ENCODE measurements at places on chromosomes 16 and 17. TPM values are rescaled to one million over a fixed set of nuclear protein-coding genes. Genes with fewer than 3 reads are reported as not detected.
A peak's percentile ranks its signal among the peaks of the same experiment; 100 is the strongest.

SLC5A10 gene
- not detected for total RNA-seq

ZNF276 gene
- total RNA-seq = 19.8 TPM

KRTAP17-1 gene
- not detected for total RNA-seq

IRX5 gene
- total RNA-seq = 12.7 TPM

TAC4 gene
- total RNA-seq = not detected

MYH8 gene
- total RNA-seq = 853 TPM

NACA2 gene
- total RNA-seq = not detected

ZNF624 gene
- total RNA-seq = 5.2 TPM

SLC16A11 gene
- not detected for total RNA-seq

DCUN1D3 gene
- 18.8 TPM for total RNA-seq

TSPOAP1 gene
- total RNA-seq = not detected

GDPD3 gene
- total RNA-seq = 0.24 TPM

DNA sequence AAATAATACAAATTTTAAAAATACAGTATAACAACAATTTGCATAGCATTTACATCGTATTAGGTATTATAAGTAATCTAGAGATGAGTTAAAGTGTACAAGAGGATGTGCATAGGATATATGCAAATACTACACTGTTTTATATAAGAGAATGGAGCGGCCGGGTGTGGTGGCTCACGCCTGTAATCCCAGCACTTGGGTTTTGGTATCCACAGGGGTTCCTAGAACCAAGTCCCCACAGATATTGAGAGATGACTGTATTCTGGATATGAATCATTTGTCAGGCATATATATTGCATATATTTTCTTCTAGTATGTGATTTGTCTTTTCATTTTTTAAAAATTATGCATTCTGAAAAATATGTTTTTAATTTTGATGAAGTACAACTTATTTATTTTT, 77.5 kb upstream of the MSI2 start:
- no peak for DNase-seq

DNA sequence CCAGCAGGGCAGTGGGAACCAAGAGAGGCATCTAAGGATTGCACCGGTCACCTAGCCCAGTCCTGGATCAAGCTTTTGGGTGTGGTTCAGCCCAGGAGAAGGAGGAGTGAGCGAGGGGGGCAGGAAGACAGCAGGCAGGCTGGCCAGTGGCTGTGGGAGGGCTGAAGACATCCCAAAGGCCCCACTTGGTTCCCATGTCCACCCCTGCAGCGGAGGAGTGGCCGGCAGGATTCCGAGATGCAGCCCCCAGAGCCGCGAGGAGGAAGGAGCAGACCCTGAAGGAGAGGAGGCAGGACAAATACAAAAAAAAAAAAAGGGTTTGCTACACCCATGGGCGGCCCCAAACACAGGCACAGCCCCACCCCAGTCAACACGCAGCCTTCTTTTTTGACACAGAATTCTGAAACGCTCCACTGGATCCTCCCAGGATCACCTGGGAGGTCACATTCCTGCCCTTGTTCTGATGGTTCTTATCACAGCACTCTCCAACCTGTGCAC, 1.1 kb upstream of the SLC47A2 start:
- DNase-seq = no peak

GRCh38 chr16:81697616-81698309, 81.3 kb upstream of the PLCG2 start:
- DNase-seq = no peak

GRCh38 chr16:24367186-24367710, 111.1 kb downstream of the CACNG3 start:
- no peak for DNase-seq

DNA sequence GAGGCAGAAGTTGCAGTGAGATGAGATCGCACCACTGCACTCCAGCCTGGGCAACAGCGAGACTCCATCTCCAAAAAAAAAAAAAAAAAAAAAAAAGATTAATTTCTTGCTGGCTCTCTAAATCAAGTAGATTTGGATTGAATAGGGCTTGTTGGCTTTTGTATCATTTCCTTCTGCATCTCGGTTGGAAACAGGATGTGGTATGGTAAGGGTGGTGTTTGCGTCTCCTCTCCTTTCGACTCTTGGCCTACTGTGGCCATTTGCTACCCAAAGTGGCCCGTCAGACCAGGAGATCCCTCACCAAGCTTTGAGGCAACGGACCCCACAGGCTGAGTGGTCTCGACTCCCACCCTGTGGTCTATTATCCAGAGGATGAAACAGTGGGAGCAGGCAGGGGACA, 168.0 kb upstream of the IRX3 start:
- no peak for DNase-seq

DNA sequence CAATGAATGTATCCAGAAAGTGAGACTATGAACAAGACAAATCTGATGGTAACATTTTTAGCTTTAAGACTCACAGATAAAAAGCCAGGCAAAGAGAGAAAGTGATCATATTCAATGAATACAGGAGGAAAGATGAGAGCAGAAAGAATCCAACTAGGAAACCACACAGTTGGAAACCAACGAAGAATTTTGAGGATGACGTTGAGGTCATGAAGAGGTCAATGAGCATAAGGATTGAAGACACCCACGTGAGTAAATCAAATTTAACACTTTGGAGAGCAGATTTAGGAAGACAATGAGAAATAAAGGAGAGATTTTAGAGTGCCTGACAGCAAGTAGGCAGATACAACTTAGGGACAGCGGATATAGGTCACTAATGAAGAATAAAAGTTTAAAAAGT, 948.1 kb downstream of the KCNJ2 start:
- DNase-seq = peak; percentile 28

GRCh38 chr17:48012151-48012520, 25.5 kb downstream of the COPZ2 start:
- DNase-seq = no peak

GRCh38 chr17:7478276-7479212, 887 bp downstream of the ZBTB4 start:
- peak; percentile 68 for DNase-seq

DNA sequence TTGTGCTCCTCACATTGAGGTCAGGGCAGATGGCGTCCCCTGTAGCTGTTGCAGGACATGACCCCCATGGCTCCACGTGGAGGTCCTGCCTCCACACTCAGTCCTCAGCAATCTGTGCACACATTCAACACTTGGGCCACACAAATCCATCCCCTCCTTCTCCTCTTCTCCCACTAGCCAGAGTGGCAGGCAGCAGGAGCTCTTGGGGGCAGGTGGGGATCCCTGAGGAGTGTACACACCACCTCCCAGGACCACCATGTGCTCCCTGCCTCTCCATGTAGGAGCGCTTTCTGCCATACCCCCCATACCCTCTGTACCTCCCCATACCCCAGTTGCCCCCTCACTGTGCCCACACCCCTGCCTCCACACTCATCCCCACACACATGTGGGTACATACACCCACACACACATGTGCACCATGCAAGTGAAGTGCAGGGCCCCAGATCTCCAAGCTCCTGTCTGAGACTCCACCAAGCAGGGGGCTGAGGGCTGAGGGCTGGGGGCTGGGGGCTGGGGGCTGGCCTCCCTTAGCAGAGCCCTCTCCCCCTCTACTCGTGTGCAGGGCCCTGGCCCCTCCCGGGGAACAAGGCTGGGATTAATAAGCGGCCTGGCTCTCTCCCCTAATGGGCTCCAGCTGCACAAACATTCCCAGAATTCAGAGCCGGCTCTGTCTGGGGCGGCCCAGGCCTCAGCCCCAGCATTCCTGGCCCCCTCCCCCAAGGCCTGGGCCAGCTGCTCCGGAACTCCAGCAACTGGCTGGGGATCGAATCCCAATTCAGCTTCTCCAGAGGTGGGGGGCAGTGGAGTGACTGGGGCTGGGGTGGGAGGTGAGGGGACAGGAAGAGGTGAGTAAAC, 48.2 kb upstream of the MEIOC start:
- DNase-seq = peak; percentile 87

DNA sequence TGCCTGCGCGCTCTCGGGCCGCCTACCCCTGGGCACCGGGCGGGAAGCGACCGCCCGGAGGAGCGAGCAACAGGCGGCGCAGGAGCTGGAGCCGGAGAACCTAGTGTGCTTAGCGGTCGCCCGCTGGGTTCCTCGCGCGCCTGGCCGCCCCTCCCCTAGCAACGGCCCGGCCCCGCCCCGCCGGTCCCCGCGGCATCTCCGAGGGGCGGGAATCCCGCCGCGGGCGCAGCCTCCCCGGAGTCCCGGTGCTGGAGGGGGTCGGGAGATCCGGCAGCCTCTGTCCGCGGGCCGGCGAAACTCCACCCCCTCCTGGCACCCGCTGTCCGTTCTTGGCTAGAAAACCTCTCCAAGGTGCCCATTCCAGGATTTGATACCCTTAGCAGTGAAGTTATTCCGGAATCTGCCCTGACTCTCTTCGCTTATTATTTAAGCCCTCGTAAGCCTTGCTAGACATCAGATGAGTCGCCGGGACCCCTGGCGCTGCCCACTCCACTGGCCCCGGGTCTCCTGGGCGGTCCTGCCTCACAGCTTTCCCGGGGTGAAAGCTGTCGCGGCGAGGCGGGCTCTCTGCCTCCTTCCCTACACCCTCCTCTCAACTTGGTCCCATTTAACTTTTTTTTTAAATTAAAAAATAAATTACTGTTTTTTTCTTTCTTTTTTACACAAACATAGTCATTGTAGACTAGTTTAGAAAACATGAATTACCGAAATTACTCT, at the start of gene RPRML:
RPRML (minus strand) TSS at position 107 of the 717 bp plus-strand sequence. CDS start 246 bp downstream, outside the sequence.
- peak; percentile 47 for DNase-seq

DNA sequence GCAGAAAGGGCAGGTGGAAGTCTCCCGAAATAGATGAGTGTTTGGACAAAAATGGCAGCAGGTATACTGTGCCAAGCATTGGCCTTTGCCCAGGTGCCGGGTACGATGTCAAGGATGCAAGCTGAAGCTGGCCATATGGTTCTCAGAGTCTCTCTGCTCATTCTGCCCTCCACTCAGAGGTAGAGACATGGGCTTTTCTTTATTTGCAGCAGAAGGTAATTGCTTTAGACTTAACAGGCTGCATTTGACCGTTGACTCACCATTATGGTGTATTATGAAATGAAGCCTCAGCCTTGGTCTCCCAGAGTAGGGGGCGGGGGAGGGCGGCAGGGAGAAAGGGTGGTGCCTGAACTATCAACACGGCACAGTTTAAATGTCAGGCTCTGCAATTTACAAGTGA, 969.1 kb upstream of the EEF2KMT start:
- no peak for DNase-seq

DNA sequence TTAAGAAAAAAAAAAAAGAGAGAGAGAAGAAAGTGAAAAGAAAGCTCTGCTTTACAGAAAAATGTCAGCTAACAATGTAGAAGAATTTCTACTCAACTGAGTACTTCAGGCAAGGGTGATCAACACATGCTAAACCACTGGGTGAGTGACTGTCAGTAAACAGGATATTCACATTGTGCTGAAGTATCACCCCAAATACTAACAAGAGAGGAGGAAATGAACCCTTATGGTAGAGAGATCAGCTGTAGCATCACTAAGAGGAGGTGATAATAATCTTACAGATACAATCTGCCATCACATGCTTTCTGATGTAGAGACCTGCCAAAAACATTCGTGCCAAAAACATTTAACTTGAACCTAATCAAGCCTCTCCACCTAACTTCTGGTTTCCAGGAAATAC, 30.7 kb upstream of the ICAM2 start:
- no peak for DNase-seq

DNA sequence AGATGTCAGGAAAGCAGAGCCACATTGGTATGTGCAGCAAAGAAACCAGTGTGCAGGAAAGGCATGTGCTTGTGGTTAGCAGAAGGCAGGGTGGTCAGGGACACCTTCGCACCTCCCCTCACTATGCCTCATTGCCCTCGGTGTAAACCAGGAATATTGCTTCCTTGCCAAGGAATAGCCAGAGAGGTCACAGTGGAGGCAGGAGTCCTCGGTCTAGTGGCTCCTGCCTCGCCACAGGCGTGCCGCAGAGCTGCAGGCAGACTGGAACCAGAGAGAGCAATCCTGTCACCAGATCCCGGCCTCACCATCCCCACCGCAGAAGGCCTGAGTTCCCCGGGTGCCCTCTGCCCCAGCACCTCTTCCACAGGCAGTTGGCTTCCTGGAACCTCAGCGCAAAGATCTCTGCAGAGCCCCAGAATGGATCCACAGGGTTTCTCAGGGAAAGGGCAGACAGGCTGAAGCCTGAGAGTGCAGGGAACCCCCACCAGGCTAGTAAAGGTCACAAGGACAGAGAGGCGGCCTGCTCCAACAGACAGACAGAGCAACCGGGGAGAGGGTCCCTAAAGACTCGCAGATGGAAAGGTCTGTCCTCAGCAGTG, 21.6 kb downstream of the CCDC182 start:
- DNase-seq = peak; percentile 90

GRCh38 chr16:19582050-19582831, 26.7 kb downstream of the VPS35L start:
- DNase-seq = no peak

- peak; percentile 77 for DNase-seq
Observed at GRCh38 chr16:57624806-57625500, 3.5 kb upstream of the ADGRG1 start.

DNA sequence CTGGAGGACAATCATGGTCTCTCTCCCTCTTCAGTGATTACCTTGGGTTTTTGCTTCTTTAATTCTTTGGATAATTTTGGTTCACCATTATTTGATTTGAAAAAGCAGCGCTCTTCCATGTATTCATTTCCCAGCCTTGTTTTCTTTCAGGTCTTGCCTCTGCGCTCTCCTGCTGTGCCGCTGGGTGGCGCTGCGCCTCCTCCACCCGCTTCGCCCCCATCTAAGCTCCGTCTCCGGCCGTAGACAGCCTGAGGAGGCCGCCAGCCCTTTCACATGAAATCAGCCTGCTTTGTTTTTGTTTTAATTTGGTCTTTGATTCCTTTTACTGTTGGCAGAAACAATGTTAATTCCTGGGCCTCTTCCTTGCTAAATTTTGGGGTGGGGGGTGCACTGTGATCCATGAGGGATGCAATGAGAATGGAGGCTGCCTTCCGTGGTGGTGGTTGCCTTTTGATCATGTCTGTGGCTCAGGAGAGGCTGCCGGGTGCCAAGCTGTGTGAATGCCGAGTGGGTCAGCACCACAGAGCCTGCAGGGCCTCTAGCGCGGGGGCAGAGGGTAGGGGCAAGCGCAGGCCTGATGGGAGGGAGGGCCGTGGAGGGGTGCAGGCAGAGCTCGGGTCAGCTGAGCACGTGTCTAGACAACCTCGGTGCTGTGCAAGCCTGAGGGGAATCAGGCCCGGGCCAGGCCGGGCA, 64.1 kb downstream of the PLD6 start:
- DNase-seq = no peak

- DNase-seq = no peak
Observed at GRCh38 chr17:80704894-80705293, 160.3 kb downstream of the RPTOR start.

GRCh38 chr17:7849751-7850504, 4.9 kb upstream of the TMEM88 start:
- no peak for DNase-seq

DNA sequence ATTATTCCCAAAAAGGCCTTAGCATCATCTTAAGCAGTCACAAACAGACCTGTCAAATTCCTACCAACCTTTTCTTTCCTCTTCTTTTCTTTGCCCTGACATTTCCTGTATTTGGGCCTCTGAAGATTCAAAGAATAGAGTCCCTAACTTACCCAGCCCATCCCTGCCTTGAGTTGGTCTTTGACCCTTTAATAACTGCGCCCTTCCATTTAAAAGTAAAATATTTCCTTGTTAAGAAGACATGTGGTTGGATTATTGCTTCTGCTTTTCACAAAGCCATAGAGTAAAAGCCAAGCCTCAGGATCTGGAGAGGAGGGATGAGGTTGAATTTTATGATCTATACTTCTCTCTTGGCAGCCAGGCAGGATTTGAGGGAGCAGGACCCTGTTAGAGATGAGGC, 13.2 kb upstream of the CCL23 start:
- DNase-seq = no peak

- peak; percentile 75 for DNase-seq
Observed at GRCh38 chr17:47862621-47863440, 11.9 kb upstream of the SP6 start.
